ENCODE measurements at places on chromosomes 2 and 18.
A peak's percentile ranks its signal among the peaks of the same experiment; 100 is the strongest.

- no peak for DNase-seq
Observed at GRCh38 chr18:46283895-46284295, 179.7 kb downstream of the HAUS1 start.

DNA sequence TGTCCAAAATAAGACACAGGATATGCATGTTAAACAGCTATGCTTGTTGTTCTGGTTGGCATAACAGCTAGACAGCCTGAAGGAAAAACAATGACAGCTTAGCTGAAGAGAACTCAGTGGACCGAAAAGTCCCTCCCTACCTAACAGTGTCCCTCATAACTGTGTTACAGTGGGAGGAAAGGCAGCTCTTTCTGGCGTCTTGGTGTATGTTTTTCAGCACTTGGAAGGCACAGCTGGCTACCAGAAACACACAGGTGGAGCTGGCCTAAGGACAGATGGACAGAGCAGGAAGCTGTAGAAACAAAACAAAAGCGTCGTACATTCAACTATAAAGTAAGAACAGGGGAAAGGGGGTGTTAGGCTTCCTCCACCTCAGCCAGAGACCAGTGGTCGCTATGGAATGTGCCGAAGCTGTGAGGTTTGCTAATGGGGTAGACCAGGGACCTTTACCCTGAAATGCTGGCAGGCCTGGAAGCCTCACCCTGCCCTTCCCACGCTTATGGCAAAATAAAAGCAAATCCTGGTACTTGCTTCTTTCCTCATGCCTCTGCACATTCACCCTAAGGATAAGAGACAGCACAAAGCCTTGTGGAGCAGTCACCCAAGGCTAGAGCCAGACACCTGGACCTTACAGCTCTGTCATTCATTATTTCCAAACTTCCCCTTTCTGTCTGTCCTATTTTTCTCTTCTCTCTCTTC lies 103.5 kb upstream of the TRIB2 start:
- DNase-seq: no peak

DNA sequence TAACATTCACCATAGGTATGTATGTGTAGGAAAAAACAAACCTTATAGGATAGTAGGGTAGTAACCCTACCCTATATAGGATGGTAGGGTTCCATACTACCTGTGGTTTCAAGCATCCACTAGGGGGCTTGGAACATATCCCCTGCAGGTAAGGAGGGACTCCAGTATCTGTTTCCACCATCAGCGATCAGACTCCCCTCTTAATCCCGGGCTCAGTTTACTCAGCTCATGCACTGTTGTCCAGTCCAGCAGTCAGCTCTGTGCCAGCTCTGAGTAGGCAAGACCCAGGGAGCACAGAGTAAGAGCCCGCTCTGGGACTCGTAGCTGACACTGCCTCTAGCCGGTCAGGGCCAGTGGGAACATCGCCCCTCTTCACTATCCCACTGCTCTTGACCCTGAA lies 61.7 kb downstream of the MEX3C start:
- no peak for DNase-seq

- DNase-seq: no peak
Observed at GRCh38 chr2:154173919-154174318, 302.2 kb downstream of the GALNT13 start.

DNA sequence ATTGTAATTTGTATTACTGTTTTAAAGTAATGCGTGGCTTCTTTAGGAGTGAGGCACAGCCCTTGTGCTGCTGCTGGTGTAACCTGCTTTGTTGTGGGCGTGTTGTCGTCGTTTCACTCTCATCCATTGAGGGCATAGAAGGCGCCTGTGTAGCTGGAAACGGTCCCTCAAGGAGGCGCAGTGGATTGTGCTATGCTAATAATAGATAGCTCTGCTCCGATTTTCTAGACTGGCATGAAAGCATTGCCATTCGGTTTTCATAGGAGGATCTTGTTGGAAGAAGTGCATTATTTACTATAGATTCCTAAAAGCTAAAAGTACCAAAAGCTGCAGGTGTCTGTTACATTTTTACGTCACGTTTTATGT lies 17.9 kb downstream of the RAB12 start:
- DNase-seq: no peak

GRCh38 chr2:145592361-145592760 lies 1072.4 kb upstream of the ZEB2 start:
- no peak for DNase-seq

DNA sequence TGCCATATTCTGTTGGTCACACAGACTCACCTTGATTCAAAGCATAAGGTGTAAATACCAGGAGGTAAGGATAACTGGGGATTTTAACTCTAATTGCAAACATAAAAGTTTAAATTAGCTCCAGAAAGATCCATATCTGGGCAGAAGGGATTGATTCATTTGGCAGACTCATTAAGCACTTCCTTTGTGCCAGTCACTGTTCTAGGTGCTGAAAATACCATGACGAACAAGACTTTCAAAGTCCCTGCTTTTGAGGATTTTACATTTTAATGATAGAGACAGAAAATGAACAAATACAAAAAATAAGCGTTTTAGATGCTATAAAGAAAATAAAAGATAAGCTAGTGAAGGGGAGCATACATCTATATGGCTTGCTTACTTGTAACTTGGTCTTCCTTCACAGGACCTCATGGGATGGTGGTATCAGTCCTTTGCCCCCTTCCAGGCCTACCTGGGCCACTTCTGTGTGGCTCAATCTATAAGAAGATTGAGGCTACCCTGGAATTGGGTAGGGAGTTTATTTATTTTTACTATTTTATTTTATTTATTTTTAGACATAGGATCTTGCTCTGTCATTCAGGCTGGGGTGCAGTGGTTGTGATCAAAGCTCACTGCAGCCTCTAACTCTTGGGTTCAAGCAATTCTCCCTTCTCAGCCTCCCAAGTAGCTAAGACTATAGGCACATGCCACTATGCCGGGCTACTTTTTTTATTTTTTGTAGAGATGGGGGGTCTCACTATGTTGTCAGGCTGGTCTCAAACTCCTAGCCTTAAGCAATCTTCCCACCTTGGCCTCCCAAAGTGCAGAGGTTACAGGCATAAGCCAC lies 212.8 kb downstream of the MYCN start:
- no peak for DNase-seq

DNA sequence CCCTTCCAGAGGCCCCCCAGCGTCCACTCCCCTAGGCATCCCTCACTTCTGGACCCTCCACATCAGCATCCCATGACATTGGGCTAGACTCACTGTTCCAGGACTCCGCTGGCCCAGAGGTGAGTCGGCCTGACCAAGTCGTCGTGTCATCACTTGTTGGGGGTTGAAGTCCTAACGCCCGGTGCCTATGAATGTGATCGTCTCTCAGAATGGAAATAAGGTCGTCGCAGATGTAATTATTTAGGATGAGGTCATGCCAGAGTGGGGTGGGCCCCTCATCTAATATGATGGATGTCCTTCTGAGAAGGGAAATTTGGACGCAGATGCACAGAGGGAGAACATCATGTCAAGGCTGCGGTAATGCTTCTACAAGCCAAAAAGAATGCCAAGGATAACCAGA lies 142.7 kb downstream of the AGAP1 start:
- DNase-seq: no peak

- no peak for DNase-seq
Observed at GRCh38 chr18:25274926-25275325, 77.0 kb downstream of the ZNF521 start.

DNA sequence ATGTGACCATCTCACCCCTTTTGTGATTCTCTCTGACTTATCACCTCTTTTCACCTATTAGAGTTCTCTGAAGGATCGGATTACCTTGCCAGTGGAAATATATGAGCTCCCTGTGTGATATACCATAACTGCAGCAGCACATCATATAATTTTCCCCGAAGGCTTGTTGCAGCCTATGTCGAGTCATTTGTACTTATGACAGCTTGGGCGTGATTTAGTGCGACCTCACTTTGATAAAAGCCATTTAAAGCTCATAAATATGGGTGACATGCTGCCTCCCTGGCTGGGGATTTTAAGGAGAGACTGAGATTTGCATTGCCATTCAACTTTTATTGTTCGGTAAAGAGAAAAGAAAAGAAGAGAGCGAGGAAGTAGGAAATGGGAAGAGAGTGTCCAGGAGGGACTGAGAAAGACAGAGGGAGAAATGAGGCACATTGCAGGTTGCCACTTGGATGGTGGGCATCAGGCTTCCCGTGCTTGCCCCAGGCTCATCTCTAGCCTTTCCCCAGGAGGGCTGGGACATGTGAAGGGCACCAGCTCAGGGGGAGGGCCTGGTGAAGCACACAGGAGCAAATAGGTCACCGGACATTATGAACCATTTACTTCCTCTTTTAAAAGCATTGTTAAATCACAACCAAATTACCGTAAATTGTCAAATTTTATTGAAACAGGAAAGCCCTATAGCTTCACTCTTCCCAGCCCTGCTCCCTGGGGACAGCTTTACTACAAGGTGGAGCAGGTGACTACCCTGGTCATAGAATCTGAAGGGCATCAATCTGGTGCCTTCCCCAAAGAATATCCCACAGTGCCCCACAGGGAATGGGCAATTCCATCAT lies 161.3 kb downstream of the SETBP1 start:
- no peak for DNase-seq

- DNase-seq: no peak
Observed at GRCh38 chr2:208315081-208315788, 49.2 kb downstream of the PIKFYVE start.

DNA sequence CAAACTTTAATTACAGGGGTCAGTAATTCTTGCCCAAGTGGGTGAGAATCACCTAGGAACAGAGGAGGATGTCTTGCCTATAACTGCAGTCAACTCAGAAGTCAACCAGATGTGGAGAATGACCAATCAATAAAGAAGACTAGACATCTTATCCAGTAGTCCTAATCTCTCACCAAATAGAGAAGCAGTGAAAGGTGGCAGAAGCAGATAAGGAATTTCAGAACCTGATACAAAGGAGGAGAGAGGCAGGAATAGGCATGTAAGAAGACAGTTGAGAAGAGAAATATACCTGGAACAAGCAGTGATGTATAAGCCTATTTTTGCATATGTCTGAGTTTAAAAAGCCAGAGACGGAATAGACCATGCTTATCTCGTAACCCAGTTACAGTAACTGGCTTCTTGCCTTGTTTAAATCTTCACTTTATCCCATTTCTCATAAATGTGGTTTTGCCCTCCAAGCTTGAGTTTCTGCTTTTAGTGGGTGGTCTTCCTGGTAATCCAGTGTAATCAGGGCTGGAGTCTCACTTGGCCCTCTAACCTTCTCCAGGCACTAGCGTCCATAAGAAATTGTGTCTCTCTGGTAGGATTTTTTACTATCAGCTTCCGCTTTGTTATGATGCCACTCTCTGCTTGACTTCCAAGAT lies 401.0 kb downstream of the SUCLG1 start:
- DNase-seq: no peak

DNA sequence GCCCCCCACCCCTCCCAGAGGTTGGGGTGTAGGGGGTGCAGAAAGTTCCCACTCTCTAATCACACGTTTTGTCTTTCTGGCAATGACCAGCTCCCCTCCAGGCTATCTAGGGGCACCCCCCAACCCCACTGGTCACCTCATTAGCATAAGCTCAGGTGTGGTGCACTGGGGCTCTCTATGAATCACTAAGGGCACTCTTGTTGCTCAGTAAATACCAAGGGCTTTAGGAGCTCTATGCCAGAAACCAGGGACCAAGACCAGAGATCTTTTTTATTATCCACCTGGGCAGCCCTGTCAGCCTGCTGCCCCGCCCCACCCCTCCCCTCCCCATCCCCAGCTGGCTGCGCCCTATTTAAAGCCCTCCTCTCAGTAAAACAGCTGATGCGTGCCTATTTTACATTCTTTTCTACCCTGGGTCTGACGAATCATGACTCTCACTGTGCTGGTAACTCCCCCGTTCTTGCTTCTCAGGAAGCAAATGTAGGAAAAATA lies 24.3 kb downstream of the NCK2 start:
- DNase-seq: no peak

DNA sequence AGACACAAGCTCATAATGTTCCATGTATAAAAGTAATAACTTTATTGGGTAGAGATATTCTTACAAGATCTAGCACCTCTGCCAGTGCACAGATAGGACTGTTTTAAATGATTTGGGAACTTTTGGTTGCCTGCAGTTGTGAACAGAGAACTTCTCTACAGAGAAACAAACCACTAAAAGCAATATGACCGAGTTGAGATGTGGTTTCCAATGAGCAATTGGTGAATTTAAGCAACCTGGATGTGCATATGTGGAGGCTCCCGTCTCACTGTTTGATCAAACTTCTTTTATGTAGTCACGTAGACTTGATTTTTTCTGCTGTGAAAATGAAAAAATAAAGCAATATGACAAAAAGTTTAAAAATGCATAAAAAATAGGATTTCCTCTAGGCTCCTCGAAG lies 7.8 kb downstream of the SOX11 start:
- DNase-seq: no peak

DNA sequence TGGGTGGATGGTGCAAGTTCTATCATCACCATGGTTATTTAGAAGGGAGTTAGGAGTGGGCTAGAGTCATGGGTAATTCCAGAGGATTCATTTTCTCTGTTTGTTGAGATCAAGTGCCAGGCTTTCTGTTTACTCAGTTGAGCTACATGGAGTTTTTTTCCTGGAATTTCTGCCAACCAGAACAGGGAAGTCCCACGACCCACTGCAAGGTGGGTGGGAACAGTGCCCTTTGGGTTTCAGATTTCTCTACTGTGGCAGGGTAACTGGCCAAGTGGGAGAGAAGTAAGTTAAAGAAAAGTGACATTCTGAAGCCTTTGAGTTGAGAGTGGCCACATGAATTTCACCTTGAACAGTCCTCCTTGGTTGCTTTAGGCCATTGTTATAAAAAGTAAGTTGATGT lies 138.9 kb downstream of the SLC39A10 start:
- no peak for DNase-seq

- DNase-seq: no peak
Observed at GRCh38 chr2:187976259-187976985, 315.3 kb upstream of the GULP1 start.

GRCh38 chr2:30641765-30642345 lies 165.4 kb downstream of the CAPN13 start:
- no peak for DNase-seq

GRCh38 chr18:13437796-13438506 lies 219.4 kb downstream of the LDLRAD4 start:
- peak; percentile 21 for DNase-seq

GRCh38 chr2:179796213-179797007 lies 65.0 kb downstream of the ZNF385B start:
- no peak for DNase-seq

DNA sequence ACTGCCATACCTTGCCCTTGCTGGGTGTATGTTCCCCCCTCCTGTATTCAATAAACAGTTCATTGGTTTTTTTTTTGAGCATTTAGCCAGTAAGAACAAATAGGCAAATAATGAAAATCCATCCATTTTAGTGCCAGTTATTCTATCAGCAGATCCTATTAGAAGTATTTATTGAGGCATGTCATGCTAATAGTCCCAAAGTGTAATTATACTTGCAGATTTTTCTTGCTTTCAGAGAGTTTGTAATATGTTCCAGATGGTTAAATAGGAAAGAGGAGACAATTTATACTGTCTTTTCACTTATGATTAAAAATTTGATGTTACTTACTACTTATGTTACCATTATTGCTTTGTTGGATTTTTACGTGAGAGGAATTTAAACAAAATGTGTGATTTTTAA lies 127.6 kb downstream of the NCOA1 start:
- no peak for DNase-seq

GRCh38 chr18:8705961-8706790 lies 820 bp downstream of the MTCL1 start:
- DNase-seq: no peak

- no peak for DNase-seq
Observed at GRCh38 chr2:33100921-33101320, 154.2 kb downstream of the LTBP1 start.

All from stimulated activated CD4-positive, alpha-beta T cell treated with anti-CD3 and anti-CD28 coated beads, TNF-alpha, amount 100 ng/mL, for 24 hours (primary cell).